ENCODE measurements at places on chromosomes 7 and 10.

GRCh38 chr7:110760341-110760740, 330.6 kb upstream of the LRRN3 start:
- no peak for DNase-seq

- DNase-seq, result no peak
Measured at GRCh38 chr7:131564640-131565039, 8.2 kb upstream of the PODXL start.

GRCh38 chr7:29763266-29763665, 43.0 kb upstream of the WIPF3 start:
- DNase-seq, result no peak

DNA sequence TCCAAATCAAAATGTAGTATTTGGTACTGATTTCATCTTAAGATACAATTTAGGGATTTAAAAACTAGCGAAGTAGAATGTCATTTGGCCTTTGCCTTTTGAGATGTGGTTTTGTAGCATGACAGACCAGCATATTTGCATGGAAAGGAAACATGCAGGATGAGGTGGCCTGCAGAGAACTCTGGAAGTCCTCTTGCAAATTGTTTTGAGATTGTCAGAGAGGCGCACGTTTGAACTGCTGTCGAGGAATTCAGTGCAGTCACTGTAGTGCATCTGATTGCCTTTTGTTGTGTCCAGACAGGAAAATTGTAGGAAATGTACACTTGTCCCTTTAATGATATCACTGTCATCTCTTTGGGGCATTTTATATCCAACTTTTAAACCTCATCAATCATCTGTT, 136.7 kb downstream of the CELF2 start:
- no peak for DNase-seq

GRCh38 chr10:73263693-73264347, 11.4 kb upstream of the MRPS16 start:
- no peak for DNase-seq
